ENCODE measurements at places on chromosomes 11 and 22. TPM values are rescaled to one million over a fixed set of nuclear protein-coding genes. Genes with fewer than 3 reads are reported as not detected.

Gene MMP12
- not detected for total RNA-seq

DNA sequence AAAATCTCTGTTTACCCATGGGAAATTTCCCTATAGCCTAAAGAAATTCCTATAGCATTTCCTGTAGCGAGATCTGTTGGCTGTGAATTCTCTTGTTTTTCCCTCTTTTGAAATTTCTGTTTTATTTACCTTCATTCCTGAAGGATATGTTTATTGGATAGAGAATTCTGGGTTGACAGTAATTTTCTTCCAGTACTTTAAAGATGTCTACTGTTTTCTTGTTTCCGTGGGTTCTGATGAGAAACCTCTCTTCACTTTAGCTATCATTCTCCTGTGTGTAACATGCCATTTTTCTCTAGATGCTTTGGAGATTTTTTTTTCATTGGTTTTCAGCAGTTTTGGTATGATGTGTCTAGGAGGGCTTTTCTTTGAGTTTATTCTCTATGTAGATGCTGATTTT lies 77.5 kb upstream of the SORL1-AS1 start:
- no peak for DNase-seq

Gene UBQLN3
- total RNA-seq, result not detected

- DNase-seq, result no peak
Measured at GRCh38 chr11:131893988-131894387, 523.6 kb downstream of the NTM start.
